ENCODE measurements at places on chromosomes 6 and 20.

GRCh38 chr20:25037288-25038102, 20.4 kb downstream of the ACSS1 start:
- DNase-seq: no peak

- no peak for DNase-seq
Measured at GRCh38 chr6:77829736-77830135, 176.9 kb downstream of the MEI4 start.

DNA sequence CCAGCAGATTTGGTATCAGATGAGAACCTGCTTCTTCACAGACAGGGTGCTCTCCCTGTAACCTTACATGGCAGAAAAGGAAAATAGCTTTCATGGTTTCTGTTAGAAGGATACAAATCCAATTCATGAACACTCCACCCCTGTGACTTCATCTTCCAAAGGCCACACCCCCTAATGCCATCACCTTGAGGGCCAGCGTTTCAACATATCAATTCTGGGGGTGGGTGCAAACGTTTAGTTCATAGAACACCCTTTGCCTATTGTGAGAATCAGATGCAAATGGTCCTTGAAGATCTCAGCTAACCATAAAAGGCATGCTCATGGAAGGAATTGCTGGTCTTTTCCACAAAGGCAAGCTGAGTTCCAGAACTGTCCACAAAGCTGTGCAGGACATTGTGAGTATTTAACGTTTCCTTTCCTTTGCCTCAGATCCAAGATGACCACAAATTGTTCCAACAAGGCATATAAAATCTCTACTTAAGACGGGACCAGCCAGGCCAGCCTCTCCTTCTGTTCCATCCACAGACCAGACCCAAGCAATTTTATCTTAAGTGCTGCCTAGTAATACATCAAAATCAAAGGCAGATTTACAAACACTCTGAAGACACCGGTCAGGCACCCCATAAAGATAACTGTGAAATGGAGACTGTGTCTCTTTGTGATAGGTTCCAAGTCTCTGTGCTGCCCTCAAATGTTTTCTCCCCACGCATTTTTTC, 34.7 kb upstream of the SSTR4 start:
- DNase-seq: no peak

- no peak for DNase-seq
Measured at GRCh38 chr6:145924600-145924999, 39.6 kb downstream of the SHPRH start.

GRCh38 chr6:118663993-118664985, 12.9 kb upstream of the CEP85L start:
- DNase-seq: no peak

- no peak for DNase-seq
Measured at GRCh38 chr6:139627091-139627490, 252.6 kb upstream of the CITED2 start.

GRCh38 chr6:135181333-135182070, 394 bp downstream of the MYB start:
- DNase-seq: peak; percentile 26

GRCh38 chr20:23255106-23255505, 95.5 kb upstream of the NXT1 start:
- DNase-seq: no peak

DNA sequence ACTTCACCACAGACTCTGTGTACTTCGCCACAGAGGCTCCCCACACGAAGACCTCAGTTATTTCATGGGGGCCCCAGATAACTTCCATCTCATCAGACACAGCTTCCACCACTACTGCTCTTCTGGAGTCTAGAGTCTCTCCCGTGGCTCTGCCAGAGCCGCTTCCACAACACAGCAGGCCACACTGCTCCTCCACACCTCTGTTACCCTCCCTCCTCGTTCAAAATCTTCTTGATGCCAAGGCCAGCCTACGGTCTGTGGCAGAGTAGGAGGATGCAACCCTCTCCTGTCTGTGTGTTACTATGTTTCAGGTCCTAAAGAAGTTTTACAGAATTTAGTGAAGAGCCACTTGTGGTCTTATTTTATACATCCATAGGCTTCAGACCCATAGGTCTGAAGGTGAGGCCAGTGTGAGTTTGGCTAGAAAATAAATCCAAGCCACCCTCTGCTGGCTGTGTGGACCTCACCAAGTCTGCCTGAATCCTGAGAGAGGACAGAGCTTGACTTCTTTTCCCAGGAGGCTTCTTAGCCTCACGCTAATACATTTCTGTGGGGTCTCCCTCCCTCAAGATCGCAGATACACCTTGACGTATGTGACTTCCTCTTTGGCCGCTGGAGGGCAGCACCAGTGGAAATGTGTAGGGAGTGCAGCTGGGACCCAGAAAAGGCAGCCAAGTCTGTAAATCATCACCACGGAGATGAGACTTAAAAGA, 197.7 kb downstream of the FAXC start:
- DNase-seq: peak; percentile 73

DNA sequence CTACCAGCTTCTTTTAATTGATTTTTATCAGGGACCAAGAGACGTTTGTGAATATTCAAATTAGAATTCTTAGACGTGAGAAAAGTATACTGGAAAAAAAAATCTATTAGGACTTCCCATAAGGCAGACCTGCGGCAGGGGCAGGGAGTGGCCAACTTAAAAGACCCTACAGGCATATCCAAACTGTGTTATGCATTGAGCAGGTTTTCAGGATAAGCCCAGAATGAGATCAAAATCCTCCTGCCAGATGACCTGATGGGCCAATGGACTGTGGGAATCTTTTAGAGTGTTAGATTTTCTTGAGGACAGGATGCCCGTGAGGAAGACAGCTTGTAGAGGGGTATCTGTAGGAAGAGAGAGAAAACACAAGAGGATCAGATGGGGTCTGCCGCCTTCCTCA, 391.5 kb downstream of the CD83 start:
- no peak for DNase-seq

GRCh38 chr20:46307139-46307998, 929 bp downstream of the CDH22 start:
- peak; percentile 81 for DNase-seq

DNA sequence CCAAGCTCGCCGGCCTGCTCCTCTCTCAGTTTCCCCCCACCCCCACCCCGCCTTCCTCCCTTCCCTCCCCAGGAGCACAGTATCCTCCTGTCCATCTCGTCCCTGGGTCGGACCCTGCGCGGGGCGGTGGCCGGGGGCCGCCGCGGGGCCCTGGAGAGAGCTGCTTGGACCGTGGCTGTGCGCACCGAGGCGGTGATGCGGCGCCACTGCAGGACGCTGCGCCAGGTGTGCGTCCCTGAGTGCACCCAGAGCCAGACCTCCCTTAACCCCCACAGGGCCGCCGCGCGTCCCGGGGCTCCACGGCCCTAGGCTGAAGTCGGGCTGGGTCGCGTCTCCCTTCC, 2.2 kb downstream of the C20orf204 start:
- DNase-seq: peak; percentile 39

DNA sequence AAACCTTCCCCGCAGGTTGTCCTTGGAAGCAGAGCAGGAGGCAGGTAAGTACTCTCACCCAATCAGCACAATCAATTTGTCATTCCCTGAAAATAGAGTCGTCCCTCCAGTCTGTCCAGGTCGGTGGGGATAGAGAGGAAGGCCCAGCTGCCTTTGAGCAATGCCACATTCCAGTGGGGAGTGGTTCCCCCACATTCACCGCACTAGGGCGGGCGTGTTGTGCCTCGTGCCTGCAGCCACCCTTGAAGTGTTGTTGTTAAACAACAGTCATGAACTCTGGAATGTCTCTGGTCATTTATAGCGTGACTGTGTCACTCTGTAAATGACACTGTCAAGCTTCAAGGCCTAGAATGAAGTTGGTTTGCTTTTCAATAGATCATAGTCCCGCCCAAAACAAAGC, 33.4 kb downstream of the PRDM1 start:
- no peak for DNase-seq

DNA sequence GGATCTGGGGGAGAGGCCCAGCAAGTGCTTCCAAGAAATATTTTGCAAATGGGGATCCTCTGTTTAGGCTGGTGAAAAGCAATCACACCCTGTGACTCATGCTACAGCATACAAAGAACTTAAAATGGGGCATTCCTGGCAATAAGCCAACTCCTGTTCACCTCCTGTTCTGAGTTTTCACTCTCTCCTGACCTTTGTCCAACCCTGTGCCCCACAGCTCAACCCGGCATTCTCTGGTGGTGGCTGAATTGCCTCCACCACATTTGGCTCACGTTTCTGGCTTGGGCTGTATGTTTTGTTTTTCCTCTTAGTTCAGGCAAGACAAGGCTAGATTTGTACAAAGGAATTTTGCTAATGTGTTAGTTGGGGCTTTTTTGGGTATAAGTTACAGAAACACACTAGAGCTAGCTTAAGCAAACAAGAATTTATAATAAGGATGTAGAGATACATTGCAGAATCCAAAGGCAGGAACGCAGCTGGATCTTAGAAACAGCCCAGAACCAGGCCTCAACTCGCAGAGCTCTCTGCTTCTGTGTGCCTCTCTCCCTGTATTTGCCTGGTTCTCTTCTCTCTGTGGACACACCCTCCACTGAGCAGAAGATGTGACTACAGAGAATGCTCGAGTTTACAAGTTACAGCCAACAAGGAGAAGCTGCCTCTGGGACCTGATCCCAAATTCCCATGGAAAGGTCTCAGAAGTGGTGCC, 9.4 kb downstream of the ABCC10 start:
- DNase-seq: no peak

DNA sequence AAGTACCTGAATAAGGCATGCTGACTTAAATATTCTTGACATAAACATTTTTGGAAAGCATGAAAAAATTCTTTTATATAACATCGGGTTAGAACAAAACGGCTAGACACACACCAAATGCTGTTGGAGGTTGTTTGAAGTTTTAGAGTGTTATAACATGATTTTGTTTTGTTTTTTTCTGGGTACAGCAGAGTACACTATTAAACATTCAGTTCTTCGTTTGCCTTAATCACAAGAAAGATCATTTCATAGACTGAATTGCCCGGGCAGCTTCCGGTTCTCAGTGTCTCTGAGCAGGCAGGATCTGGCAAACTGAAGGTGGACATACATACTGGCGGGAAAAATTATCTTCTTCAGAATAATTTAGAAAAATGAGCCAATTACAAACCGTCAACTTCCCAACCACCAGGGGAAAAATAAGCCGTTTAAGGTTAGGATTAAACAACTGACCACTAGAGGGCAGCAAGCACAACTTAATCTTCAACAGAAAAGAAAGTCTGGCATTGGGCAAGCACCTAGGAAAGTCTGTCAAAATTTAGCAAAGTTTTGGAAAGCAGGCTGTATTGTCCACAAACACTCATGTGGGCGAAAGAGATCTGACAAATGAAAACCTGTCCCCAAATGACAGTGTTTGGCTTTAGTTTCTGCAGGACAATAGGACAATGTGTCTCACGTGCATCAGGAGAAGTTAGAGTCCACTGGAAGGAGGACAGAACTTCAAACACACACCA, 15.0 kb downstream of the ZNF217 start:
- DNase-seq: peak; percentile 36

- DNase-seq: no peak
Measured at GRCh38 chr6:137893726-137894125, 26.7 kb downstream of the TNFAIP3 start.

DNA sequence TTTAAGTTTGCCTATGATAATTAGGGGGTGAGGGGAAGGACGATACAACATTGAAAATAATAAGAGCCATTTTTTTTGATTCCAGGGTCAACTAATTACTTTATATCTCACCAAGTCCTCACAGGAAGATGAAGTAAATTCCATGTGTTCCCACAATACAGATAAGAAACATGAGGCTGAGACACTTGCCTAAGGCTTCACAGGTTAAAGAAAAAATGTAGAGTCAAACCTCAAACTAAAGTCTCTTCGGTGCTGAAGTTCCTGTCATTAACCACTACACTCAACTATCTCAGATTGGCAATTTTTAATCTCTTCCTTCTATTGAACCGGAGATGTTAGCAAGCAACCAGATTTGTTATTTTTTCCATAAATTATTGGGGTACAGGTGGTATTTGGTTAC, 33.0 kb downstream of the MRAP2 start:
- no peak for DNase-seq

- DNase-seq: no peak
Measured at GRCh38 chr6:96520171-96521115, 1.2 kb upstream of the UFL1 start.

DNA sequence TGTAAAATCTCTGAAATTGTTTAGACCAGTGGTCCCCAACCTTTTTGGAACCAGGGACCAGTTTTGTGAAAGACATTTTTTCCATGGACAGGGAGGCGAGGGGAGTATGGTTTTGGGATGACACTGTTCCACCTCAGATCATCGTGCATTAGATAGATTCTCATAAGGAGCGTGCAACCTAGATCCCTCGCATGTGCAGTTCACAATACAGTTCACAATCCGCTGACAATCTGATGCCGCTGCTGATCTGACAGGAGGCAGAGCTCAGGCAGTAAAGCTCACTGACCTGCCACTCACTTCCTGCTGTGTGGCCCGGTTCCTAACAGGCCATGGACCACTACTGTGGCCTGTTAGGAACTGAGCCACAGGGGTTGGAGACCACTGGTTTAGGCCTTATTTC, 115.2 kb downstream of the EPM2A start:
- DNase-seq: no peak

- DNase-seq: no peak
Measured at GRCh38 chr6:128754658-128755256, 128.2 kb upstream of the LAMA2 start.

GRCh38 chr6:85421972-85422371, 27.9 kb upstream of the NT5E start:
- no peak for DNase-seq

DNA sequence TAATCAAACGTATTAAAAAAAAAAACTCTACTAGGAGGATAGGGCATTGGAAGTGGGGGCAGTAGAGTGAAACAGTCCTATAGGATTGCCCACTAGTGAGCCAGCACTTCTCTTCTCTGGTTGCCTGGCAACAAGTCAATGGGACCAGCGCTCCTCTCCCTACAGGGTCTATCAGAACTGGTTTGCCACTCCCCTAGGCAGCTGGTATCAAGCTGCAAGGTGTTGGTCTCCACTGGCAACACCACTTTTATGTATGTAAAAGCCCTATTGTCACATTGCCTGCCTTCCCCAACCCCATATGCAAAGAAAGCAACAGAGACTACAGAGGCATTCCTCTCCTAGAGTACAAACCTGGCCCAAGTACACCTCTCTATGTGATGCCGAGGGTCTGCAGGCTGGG, 166.9 kb upstream of the MCHR2 start:
- DNase-seq: no peak

DNA sequence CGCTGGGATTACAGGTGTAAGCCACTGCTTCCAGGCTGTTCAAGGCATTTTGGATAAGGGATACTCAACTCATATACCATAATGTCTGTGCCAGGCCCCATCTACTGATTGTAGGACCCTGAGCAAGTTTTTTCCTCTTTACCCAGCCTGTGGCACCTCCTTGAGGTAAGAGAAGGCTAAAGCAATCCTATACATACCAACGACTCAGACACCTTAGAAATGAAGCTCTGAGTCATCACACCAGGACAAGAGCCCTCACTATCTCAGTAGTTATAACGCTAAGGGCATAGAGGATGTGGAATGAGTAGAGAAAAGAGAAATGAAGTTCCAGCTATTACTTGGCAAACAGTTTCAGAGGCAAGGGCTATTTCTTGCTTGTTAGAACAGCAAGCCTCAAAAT, 16.9 kb downstream of the NDRG3 start:
- no peak for DNase-seq

GRCh38 chr6:100613656-100614055, 148.9 kb upstream of the SIM1 start:
- no peak for DNase-seq

- DNase-seq: peak; percentile 96
Measured at GRCh38 chr6:43454696-43455530, 435 bp downstream of the DLK2 start.

GRCh38 chr6:21777846-21778245, 184.3 kb downstream of the SOX4 start:
- no peak for DNase-seq

GRCh38 chr6:17497535-17498095, 102.5 kb upstream of the FAM8A1 start:
- DNase-seq: no peak

Measured in WERI-Rb-1 (cell line).